ENCODE measurements at places on chromosomes 12 and 14.

GRCh38 chr14:99072956-99073355, 199.0 kb downstream of the BCL11B start:
- DNase-seq, result no peak
- no peaks in the 10 kb centered on the region for H3K36me3 ChIP-seq
- H3K27ac ChIP-seq, result no peak overlapping the region
- H3K27me3 ChIP-seq, result no peaks in the 10 kb centered on the region
- peaks cover 10% of the 10 kb centered on the region for H3K4me1 ChIP-seq
- no peak overlapping the region for H3K4me3 ChIP-seq

- DNase-seq, result no peak
- no peak overlapping the region for H3K27ac ChIP-seq
- no peaks in the 10 kb centered on the region for H3K36me3 ChIP-seq
- H3K27me3 ChIP-seq, result peaks cover 24% of the 10 kb centered on the region
- H3K4me1 ChIP-seq, result no peaks in the 10 kb centered on the region
Measured at GRCh38 chr12:65094722-65095121, 26.4 kb downstream of the WIF1 start.

- H3K36me3 ChIP-seq, result no peaks in the 10 kb centered on the region
- H3K27ac ChIP-seq, result no peak overlapping the region
- no peak overlapping the region for H3K4me3 ChIP-seq
- no peak for DNase-seq
- no peaks in the 10 kb centered on the region for H3K27me3 ChIP-seq
Measured at GRCh38 chr14:37143475-37143874, 28.9 kb downstream of the SLC25A21 start.

DNA sequence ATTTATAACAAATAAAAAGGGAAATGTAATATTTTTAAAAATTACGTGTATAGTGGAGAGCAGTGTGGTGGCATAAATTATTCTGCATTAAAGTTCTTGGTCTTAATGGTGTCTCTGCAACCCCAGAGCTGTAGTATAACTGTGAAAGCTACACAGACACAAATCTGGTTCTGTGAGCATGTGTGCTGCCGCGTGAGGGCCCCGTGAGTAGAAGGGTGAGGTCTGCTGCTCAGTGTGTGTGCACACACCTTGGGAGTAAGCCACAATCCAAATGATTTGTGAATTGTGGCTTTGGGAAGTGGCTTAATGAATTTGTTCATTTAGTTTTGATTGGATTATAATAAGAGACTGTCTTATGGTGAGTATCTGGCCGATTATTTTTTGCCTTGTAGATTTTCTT, 16.8 kb downstream of the PELI2 start:
- no peak overlapping the region for H3K4me3 ChIP-seq
- H3K27me3 ChIP-seq, result peaks cover 24% of the 10 kb centered on the region
- no peak for DNase-seq

- H3K27ac ChIP-seq, result no peak overlapping the region
- DNase-seq, result no peak
- H3K4me1 ChIP-seq, result peaks cover 6% of the 10 kb centered on the region
- no peaks in the 10 kb centered on the region for H3K27me3 ChIP-seq
- peaks cover 23% of the 10 kb centered on the region for H3K36me3 ChIP-seq
Measured at GRCh38 chr14:104707608-104708595, 16.1 kb upstream of the ADSS1 start.

GRCh38 chr12:129549656-129550055, 354.2 kb downstream of the TMEM132D start:
- H3K36me3 ChIP-seq, result no peaks in the 10 kb centered on the region
- DNase-seq, result no peak
- no peak overlapping the region for H3K27ac ChIP-seq
- no peaks in the 10 kb centered on the region for H3K4me1 ChIP-seq
- H3K4me3 ChIP-seq, result no peak overlapping the region
- no peaks in the 10 kb centered on the region for H3K27me3 ChIP-seq

- no peak overlapping the region for H3K4me3 ChIP-seq
- H3K36me3 ChIP-seq, result no peaks in the 10 kb centered on the region
- DNase-seq, result peak; percentile 28
- H3K27me3 ChIP-seq, result peaks cover 15% of the 10 kb centered on the region
Measured at GRCh38 chr12:104551-105081, 38.0 kb downstream of the IQSEC3 start.

- peaks cover 7% of the 10 kb centered on the region for H3K4me1 ChIP-seq
- DNase-seq, result no peak
- no peaks in the 10 kb centered on the region for H3K36me3 ChIP-seq
- peaks cover 85% of the 10 kb centered on the region for H3K27me3 ChIP-seq
- H3K4me3 ChIP-seq, result no peak overlapping the region
- H3K27ac ChIP-seq, result no peak overlapping the region
Measured at GRCh38 chr12:3199551-3200031, 122.4 kb downstream of the TSPAN9 start.

DNA sequence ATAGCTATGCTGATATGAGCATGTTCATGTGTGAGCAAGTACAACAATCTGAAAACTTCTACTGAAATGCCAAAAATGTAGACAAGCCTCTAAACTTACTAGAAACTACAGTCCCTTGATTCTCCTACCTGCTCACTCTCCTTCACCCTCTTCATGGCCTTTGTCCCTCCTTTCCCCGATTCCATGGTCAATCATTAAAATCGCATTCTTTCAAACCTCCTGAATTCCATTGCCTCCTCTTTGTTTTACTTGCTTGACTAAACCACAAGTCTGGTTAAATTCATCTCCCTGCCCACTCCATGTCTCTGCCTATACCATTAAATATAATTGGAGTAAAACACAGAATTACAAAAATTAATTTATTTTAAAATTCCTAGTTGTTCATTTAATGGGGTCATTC, 33.0 kb upstream of the SSTR1 start:
- H3K27me3 ChIP-seq, result no peaks in the 10 kb centered on the region
- no peaks in the 10 kb centered on the region for H3K36me3 ChIP-seq
- H3K4me1 ChIP-seq, result no peaks in the 10 kb centered on the region
- DNase-seq, result no peak

DNA sequence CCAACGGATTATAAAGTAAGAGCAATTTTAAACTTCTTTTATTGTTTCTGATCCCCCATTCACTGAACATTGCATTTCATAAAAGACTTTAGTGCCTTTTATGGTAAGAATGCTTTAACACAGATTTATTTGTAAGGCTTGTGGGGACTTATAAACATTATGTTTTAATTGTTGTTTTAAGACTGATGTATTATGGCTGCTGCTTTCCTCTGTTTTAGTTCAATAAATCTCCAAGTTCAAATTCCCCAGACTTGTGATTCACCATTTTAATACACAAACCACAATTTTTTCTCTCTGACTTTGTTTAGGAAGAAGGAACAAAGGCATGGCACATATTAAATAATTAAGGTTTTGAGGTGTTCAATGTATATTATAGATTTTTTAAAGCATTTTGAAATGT, 753.3 kb downstream of the SLC6A15 start:
- H3K4me3 ChIP-seq, result no peak overlapping the region
- no peak for DNase-seq
- no peaks in the 10 kb centered on the region for H3K36me3 ChIP-seq
- no peaks in the 10 kb centered on the region for H3K27me3 ChIP-seq
- no peak overlapping the region for H3K27ac ChIP-seq
- no peaks in the 10 kb centered on the region for H3K4me1 ChIP-seq

GRCh38 chr14:53956427-53957201, at the start of gene BMP4:
Gene BMP4, minus strand, starts transcription at chr14:53956825. Its CDS starts 4,603 bp downstream, at chr14:53952222.
- H3K4me1 ChIP-seq, result peaks cover 44% of the 10 kb centered on the region
- H3K36me3 ChIP-seq, result peaks cover 8% of the 10 kb centered on the region
- H3K27ac ChIP-seq, result peak within 1 kb of the TSS; percentile 69

- H3K27me3 ChIP-seq, result peaks cover 100% of the 10 kb centered on the region
- DNase-seq, result no peak
- no peaks in the 10 kb centered on the region for H3K36me3 ChIP-seq
- peaks cover 37% of the 10 kb centered on the region for H3K4me1 ChIP-seq
Measured at GRCh38 chr12:49339464-49339861, 2.5 kb upstream of the C1QL4 start.

GRCh38 chr14:50559990-50560930, at the start of gene ATL1:
Gene ATL1, plus strand, starts transcription at chr14:50560145. Its CDS starts 121 bp downstream, at chr14:50560266.
- peaks cover 61% of the 10 kb centered on the region for H3K27me3 ChIP-seq
- H3K36me3 ChIP-seq, result no peaks in the 10 kb centered on the region
- no peak within 1 kb of the TSS for H3K27ac ChIP-seq
- H3K4me3 ChIP-seq, result peak within 1 kb of the TSS; percentile 72
- peaks cover 23% of the 10 kb centered on the region for H3K4me1 ChIP-seq

DNA sequence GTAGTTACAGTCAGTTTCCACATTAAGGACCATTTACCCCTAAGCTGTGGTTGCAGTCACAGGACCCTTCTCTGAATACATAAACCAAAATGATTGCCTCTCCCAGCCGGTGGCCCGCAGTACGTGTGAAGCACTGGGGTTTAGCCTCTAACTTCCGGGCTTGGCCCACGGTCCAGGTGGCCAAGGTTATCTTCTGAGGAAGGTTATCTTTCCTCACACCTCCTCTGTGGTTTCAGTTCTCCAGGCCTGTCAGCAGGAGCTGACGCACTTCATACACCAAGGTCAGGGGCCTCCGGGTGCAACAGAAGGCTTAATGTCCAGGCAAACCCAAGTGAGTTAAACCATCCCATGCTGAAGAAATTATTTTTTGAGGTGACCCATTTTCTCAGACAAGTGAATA, 291.0 kb upstream of the FKBP4 start:
- no peak overlapping the region for H3K4me3 ChIP-seq
- no peaks in the 10 kb centered on the region for H3K4me1 ChIP-seq
- H3K36me3 ChIP-seq, result no peaks in the 10 kb centered on the region
- DNase-seq, result no peak

DNA sequence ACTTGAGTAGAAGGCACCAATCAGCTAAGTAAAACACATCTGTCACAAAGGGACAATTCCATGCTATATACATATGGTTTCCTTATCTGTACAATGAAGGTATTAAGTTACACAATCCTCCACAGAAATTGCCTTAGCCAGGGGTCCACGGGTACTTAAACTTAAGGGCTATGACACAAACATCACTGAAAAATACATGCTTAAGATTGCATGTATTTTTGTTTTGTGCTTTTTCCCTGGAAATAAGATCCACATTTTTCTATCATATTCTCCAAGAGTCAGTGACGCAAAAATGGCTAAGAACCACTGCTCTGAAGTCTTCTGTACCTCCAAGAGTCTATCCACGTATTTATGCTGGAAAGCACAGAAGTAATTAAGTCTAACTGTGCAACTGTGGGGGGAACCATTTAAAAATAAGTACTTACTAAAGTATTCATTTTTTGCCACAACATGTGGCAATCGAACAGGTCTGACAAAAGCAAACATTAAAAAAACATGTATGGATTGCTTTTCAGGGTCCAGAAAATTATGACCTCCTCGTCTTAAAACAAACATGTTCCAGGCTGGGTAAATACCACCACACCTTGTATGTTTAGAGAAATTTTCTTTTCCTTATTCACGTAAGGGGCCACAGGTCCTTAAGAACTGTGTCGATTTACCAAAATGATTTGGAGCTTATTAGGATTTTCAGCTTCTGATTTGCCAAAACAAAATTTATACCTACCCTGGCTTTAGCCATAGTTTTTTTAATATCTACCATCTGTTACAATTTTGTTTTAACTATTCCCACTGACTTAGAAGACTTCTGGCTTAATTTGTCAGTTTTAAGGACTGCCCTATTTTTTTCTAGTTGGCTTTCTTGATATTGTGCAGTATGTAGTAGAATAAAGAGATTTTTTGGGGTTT, 2.8 kb downstream of the SLC38A2 start:
- H3K27ac ChIP-seq, result peak overlapping the region; percentile 99
- peaks cover 69% of the 10 kb centered on the region for H3K36me3 ChIP-seq
- H3K4me3 ChIP-seq, result peak overlapping the region; percentile 98
- DNase-seq, result no peak
- peaks cover 12% of the 10 kb centered on the region for H3K27me3 ChIP-seq

- H3K36me3 ChIP-seq, result no peaks in the 10 kb centered on the region
- no peak overlapping the region for H3K27ac ChIP-seq
- no peak overlapping the region for H3K4me3 ChIP-seq
- peaks cover 2% of the 10 kb centered on the region for H3K4me1 ChIP-seq
- DNase-seq, result peak; percentile 52
- H3K27me3 ChIP-seq, result peaks cover 8% of the 10 kb centered on the region
Measured at GRCh38 chr12:14845350-14845750, 2.0 kb upstream of the ART4 start.

DNA sequence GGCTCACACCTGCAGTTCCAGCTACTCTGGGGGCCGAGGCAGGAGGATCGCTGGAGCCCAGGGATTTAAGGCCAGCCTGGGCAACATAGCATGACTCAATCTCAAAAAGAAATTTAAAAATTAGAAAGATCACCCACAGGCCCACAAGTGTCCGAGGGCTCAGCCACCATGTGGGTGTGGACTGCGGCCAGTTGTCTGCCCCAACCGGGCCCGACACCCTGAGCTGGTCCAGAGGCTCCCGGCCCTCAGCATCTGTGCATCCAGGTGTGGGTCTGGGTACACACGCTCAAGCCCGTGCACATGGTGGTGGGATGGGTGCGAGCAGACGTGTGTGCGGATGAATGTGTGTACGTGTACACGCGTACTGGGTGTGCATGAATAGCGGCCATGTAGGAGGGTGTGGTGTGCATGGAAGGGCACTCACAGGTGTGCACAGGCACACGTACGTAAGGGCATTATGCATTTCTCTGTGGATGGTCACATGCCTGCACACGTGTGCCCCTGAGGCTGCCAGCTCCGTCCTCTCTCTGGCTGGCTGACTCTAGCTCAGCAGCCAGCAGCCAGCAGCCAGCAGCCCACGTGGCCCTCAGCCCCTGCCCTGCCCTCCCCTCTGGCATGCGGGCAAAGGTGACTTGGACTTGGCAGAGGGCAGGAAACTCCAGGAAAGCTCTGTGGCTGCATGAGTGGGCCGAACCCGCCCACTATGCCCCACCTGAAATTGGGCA, 23.3 kb upstream of the NUDT14 start:
- H3K4me1 ChIP-seq, result peaks cover 25% of the 10 kb centered on the region
- H3K27me3 ChIP-seq, result peaks cover 36% of the 10 kb centered on the region
- H3K27ac ChIP-seq, result no peak overlapping the region
- no peaks in the 10 kb centered on the region for H3K36me3 ChIP-seq
- H3K4me3 ChIP-seq, result no peak overlapping the region

DNA sequence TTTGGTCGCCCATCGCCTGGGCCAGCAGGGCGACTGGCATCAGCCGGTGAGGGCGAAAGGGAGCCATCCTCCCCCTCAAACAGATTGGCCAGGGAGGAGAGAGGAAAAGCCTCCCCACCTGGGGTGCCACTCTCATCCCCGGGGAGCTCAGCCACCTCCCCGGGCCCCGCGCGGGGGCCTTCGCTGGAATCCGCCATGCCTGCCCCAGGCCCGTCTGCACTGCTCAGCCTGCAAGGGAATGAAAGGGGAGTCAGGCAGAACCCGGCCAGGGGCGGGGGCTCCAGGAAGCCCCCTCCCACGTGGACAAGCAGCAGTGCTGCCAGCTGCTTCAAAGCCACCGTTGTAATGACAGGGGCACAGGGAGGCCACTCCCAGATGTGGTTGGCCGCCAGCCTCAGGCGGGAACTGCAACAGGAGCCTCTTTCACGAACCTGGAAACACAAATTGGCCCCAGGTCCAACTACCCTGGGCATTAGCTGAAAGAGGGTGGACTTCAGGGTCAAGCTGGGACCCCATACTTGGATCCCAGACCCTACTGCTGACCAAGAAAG, 18.5 kb downstream of the TRPV4 start:
- no peaks in the 10 kb centered on the region for H3K4me1 ChIP-seq
- no peak overlapping the region for H3K4me3 ChIP-seq
- no peak overlapping the region for H3K27ac ChIP-seq
- H3K36me3 ChIP-seq, result no peaks in the 10 kb centered on the region
- no peak for DNase-seq

Measured in activated naive CD4-positive, alpha-beta T cell treated with anti-CD3 and anti-CD28 coated beads, Interleukin-2, amount 10 ng/mL, durations not matched to agents 7 days and 5 days (primary cell).